Stimulated activated CD4-positive, alpha-beta T cell treated with anti-CD3 and anti-CD28 coated beads, Interleukin-4, amount 100 ng/mL, for 4 hours (primary cell): ENCODE measurements at places on chromosomes 12 and 14.

DNA sequence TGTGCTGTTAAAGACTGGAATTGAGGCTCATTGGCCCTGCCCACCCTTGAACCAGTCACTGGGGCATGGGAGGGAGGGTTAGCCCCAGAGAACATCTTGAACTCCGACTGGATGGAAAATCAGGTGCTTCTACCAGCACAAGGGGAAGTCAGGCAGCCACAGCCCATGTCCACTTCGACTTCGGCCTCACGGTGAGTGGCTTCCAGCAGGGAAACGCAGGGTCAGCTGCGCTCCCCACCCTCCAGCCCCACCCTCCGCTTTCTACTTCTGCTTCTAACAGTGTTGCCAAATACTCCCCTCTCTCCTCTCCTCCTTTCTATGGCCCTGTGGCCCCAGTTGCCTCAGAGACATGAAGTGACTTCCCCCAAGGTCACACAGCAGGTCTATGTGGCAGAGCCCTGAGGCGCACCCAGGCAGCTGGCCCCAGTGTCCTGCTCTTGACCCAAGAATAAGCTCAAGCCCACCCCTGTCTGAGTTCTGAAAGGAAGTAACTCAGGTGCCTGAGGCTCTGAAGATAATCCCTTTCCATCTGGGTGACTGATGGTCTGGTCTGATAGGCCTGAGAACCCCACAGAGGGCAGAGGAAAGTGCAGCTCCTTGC, 11.9 kb upstream of the SH2B3 start:
- no peak for DNase-seq

- DNase-seq, result peak; percentile 53
Observed at GRCh38 chr14:21104448-21105060, 3.7 kb downstream of the TMEM253 start.

GRCh38 chr12:96107236-96107635, 71.8 kb upstream of the LTA4H start:
- DNase-seq, result no peak

GRCh38 chr12:53120685-53121525, 17.6 kb downstream of the SOAT2 start:
- DNase-seq, result no peak

GRCh38 chr12:108302016-108302402, 37.1 kb downstream of the CMKLR1 start:
- DNase-seq, result no peak

- no peak for DNase-seq
Observed at GRCh38 chr14:100879782-100880181, 23.7 kb downstream of the RTL1 start.

- DNase-seq, result no peak
Observed at GRCh38 chr12:125531574-125531973, 466.3 kb downstream of the AACS start.

GRCh38 chr14:87630846-87631245, 362.1 kb downstream of the GALC start:
- DNase-seq, result no peak

- no peak for DNase-seq
Observed at GRCh38 chr12:112175361-112176155, 50.2 kb downstream of the TRAFD1 start.

GRCh38 chr12:27615331-27615891, 80.8 kb upstream of the REP15 start:
- DNase-seq, result no peak

DNA sequence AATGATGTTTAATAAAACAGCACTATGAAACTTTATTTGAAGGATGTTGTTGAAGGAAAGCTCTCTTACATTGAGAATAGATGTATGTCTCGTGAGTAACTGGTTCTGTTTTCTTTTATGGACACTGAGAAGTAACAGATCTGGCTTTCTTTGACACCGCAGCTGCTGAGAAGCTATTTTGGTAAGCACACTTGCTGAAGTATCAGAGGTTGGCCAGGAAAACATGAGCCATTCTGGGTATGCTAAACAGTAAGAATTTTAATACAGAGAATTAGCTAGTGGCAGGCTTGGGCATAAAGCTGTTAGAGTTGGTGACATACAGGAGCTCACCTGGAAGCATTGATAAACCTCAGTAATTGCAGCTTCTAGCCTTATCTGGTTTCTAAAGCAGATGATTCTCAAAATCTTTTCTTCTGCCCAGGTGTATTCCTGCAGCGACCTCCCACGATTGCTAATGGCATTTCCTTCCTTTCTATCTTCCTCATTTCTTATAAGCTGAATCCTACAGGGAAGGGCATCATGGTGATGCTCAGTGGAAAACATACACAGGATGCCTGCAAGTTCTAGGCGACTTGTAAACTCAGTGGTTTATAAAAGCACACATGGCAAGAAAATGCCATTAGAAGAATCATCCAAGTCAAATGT, 291.6 kb upstream of the SLC16A7 start:
- no peak for DNase-seq

DNA sequence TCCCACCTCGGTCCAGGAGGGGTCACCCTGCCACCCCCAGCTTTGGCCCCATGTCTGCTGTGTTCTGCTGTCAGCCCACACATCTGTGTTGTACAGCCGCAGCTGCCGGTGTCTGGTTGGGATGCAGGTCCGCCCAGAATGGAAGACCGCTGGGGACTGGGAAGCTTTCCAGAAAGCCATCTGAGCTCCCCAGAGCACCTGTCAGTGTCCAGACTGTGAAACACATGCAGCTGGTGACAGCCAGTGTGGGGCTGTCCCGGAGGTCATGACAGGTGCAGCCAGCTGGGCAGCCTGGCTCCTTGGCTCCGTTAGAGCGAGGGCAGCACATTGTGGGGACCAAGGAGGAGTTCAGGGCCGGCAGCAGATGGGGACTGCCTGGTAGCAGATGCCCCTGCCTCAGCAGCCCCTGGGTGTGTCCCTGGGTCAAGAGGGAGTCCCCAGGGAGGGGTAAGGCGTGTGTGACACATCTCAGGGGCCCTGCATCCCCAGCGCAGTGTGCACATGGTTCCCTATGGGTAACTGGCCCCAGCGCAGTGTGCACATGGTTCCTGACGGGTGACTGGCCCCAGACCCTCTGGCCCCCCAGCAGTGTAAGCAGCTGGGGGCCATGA, 16.4 kb downstream of the CEP170B start:
- no peak for DNase-seq

- no peak for DNase-seq
Observed at GRCh38 chr12:41051954-41052353, 136.2 kb upstream of the PDZRN4 start.

DNA sequence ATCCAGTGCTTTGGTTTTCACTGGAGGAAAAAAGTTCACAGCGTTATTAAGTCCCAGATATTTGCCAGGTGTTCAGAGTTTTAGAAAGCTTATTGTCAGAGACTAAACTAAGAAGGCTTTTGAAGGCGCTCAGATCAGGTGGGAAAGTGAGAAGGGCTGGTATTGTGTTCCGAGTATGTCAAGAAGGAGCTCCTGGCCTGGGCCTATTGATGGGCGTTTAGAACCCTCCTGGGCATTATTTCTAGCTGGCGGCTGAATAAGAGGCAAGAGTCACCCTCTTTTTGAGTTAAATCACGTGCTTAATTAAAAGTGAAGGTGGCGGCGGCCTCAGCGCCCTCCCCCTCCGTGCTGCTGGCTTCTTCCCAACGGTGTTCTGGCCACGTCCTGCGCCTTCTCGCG, 20.9 kb upstream of the GNS start:
- DNase-seq, result no peak

- no peak for DNase-seq
Observed at GRCh38 chr14:35353409-35354172, 51.0 kb downstream of the NFKBIA start.

DNA sequence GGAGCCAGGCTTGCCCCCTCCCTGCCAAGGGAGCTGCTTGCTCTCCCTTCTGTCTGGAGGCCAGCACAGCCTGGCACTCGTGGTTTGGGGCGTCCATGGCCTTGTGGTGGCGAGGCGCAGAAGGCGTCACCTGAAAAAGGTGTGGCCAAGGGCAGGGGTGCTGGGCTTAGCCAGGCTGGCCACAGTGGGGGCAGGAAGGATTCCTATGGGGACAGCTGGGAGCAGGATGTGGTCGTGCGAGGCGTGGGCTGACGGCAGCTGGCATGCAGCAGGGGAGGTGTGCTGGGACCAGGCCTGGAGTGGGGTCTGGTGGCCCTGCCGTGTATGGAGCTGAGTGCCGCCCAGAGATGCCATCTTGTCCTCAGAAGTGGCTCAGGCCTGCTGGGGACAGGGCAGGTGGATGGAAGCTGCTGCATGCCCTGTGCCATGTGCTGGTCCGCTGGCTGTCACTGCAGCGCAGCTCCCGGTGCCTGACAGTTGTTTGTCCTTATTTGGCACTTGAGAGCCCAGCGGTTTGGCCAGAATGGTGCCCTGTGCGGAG, 30.0 kb downstream of the SH2B3 start:
- DNase-seq, result no peak

- no peak for DNase-seq
Observed at GRCh38 chr12:27560126-27560525, 36.1 kb downstream of the PPFIBP1 start.

DNA sequence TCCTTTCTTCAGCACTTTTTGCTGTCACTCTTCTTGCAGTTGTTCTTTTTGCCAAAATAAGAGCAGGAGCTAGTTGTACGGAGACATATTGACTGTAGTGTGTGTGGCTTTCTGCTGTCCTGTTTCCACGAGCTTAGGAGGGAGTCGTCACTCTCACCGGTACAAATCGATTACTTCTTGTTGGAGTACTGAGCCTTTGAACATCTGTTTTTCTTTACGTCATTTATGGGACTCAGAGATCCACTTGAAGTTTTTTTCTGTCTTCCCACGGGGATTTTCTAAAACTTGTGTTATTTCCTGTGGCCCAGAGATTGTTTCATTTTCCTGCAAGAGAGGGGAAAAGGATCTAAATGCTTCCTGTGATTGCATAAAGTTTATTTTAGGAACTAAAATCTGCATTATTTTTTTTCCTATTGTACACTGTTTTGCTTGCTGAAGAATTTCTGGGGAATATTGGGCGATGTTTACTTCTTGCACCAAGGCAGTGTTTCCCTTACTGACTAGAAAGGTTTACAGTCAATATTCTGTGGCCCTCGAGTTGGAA, 199.8 kb upstream of the ARHGAP5 start:
- no peak for DNase-seq

DNA sequence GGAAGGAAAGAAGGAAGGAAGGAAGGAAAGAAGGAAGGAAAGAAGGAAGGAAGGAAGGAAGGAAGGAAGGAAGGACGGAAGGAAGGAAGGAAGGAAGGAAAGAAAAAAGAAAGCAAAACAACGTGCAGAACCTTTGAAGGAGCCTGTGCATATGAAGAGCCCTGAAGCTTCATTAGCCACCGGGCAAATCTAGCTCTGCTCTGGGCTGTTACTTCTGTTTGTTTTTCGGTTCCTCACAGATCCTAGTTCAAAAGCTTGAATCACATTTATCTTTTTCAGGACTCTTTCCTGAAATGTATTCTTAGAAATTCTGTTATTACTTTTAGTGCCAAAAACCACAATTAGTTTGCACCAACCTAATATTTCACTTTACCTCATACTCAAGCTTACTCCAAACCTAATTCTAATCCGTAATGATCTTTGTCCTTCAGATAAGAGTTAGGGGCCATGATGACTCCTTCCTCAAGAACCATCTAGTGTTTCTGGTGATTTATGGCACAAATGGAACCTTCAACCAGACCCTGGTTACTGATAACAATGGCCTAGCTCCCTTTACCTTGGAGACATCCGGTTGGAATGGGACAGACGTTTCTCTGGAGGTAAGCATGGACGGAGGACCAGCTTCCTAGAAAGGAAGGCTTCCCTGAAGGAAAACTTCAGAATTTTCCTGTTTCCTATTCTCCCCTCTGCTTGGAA, 18.7 kb downstream of the A2ML1 start:
- no peak for DNase-seq

DNA sequence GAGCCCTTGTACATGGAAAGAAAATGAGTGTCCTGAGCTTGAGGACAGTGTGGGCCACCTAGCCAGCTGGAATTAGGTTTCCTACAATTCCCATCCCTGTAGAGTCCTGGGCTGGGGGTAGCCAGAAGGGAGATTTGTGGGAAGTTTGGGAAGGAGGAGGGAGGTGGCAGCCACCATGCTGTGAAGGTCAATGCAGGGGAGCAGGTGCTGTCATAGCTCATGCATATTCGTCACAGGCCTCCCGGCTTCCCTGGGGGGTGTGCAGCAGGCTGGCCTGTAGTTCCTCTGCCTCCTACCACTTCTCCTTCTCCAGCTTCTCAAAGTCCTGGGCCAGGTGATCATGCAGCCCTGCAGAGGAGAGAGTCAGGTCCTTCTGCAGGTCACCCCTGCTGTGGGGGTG, 121.3 kb downstream of the TBX3 start:
- no peak for DNase-seq
